ENCODE measurements at places on chromosomes 4 and X. TPM values are rescaled to one million over a fixed set of nuclear protein-coding genes. Genes with fewer than 3 reads are reported as not detected.

DNA sequence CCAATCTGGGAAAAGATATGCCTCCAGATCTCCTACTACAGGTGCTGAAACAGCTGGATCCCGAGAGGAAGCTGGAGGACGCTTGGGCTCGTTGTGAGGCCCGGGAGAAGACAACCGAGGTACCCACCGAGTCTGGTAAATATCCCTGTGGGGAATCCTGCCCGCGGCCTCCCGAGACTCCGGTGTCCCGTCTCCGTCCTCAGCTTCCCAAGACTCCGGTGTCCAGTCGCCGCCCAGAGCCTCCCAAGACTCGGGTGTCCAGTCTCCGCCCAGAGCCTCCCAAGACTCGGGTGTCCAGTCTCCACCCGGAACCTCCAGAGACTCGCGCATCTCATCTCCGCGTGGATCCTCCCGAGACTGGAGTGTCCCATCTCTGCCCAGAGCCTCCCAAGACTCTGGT lies 639 bp downstream of the FAM47B start:
- no peak for DNase-seq

DNA sequence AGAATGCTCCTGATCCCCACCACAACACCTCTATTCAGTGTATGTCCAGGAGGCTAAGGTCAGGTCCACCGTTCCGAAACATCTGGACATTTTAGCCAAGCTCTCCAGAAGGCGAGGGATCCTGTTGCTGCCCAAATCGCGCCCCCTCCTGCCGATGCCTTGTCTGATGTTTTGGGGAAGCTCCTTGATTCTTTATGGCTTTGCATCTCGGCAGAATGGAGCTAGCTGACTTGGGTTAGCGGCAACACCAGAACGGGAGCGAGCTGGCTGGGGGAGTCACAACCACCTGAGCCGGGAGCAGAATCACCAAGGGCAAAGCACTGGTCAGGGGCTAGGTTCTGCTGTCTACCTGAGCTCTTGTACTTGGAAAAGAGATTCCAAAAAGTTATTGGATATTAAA lies 6.6 kb upstream of the POU3F4 start:
- DNase-seq: no peak

The CT45A1 gene
- not detected for total RNA-seq

GRCh38 chrX:46235778-46236177 lies 309.4 kb downstream of the ZNF674 start:
- no peak for DNase-seq

Data from mucosa of gallbladder (tissue), 1 donor.